ENCODE measurements at places on chromosomes 13 and 19. TPM values are rescaled to one million over a fixed set of nuclear protein-coding genes. Genes with fewer than 3 reads are reported as not detected.

Gene PNMA8C
- total RNA-seq, result under 0.01 TPM

Gene F2RL3
- total RNA-seq, result 0.71 TPM

Gene LILRA6
- not detected for total RNA-seq

Gene CERS4
- 1.3 TPM for total RNA-seq

Gene ZNF132
- 7.5 TPM for total RNA-seq
